ENCODE measurements at places on chromosomes 3 and 15.

DNA sequence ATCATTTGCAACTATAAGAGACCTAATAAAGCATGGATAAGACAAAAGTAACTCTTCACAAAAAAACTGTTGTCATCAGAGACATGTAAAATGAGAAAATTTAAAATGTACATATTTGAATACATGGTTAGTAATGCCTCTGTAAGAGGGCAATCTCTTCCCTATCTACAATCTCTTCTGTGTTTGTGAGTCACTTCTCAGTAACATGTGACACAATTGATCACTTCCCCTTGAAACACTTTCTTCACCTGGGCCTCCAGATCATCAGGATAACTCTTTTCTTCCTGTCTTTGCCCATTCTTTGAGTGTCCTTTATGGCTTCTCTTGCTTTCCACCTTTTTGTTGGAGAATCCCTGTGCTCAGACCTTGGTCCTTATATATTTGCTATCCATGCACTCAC is 50.4 kb downstream of the TFDP2 start:
- no peak for DNase-seq

GRCh38 chr3:43328653-43329052 is 42.3 kb downstream of the SNRK start:
- no peak for DNase-seq

GRCh38 chr3:48548126-48548525 is 8.5 kb downstream of the PFKFB4 start:
- DNase-seq: no peak

DNA sequence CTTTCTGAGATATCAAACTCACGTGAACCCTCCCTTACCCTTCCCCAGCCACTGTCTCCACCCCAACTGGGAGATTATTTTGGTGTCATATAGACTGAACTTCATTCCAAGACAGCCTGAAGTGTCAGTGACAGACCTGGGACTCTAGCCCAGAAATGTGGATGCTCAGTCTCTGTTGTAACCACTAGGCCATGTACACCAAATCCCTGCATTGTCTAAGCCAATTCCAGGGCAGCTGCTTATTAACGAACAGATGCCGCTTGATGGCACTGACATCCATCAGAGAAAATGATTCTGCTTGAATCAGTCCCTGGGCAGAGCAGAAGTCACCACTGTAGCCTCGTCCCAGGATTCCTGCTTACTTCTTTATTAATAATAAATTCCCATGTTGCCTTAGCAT is 305.5 kb downstream of the GRM7 start:
- DNase-seq: no peak

DNA sequence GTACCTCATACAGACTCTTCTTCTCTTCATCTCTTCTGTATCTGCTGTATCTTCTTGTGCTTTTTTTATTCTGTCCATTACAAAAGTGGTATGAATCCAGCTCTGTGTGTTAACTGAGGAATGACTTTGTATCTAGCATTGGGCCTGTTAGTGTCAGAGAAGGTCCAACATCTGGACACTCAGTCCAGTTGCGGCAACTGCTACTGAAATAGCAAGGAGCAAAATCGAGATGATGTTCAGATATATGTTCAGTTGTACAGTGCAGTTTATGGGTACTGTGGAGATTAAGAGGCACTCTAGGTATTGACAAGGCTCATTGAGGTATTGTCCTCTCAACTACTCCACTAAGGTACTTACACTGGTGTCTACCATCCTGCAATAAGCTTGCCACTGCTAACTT is 42.6 kb downstream of the KLHDC8B start:
- no peak for DNase-seq

- DNase-seq: no peak
These were observed 1.6 kb upstream of the IMP3 start for GRCh38 chr15:75641603-75642002.
